ENCODE measurements at places on chromosomes 4 and X.

- peak; percentile 15 for DNase-seq
Observed at GRCh38 chrX:9578083-9578779, 113.4 kb downstream of the TBL1X start.

- DNase-seq: no peak
Observed at GRCh38 chrX:69024931-69025330, 140.3 kb downstream of the PJA1 start.

DNA sequence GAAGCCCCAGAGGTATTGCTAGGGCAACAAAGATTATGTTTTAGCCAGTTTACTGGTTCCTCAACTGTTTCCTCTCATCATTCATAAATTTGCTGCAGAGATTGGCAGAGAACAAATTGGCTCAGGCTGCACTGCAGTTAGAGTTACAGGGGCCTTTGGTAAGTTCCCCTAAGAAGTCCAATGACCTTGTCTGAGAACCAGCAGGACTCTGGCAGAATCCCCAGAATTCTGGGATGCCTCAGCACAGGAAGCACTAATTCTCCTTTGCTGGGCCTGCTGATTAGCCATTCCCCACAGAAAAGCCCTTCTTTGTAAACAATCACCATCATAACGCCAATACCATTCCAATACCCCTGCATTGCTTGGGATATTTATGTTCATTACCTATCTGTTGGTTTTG, 151.3 kb downstream of the USP46 start:
- no peak for DNase-seq

GRCh38 chrX:78838709-78839108, 91.2 kb downstream of the LPAR4 start:
- DNase-seq: no peak

GRCh38 chr4:83779103-83780052, 243.5 kb downstream of the GPAT3 start:
- DNase-seq: no peak

GRCh38 chr4:146049802-146050201, 111.2 kb upstream of the ZNF827 start:
- no peak for DNase-seq

DNA sequence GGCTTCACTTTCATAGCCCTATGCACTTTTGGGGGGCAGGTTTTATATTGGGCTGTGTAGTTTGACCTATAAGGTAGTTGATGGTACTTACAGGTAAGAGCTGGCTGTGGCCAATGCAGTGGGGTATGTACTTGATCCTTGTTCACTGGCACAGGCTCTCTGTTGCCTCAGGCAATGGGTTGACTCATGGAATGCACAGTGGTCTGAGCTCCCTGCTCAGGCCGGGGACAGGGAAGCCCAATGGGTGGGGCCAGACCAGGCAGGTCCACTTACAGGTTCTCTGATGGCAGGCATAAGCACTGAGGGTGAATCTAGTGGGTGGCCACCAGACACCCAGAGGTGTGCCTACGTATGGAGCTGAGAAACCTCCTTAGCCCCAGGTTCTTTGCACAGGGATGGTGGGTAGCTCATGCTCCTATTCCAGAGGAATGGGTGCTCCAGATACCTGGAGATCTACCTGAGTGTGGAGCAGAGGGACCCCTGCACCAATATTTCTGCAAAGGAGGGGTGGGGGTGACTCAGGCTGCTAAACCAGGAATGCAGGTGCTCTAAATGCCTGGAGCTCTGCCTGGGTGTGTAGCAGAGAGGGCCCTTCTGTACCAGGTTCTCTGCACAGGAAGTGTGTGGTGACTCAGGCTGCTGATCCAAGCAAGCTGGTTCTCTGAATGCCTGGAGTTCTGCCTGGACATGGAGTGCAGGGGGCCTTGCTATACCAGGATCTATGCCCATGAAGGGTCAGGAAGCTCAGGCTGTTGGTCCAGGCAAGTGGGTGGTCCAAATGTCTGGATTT, 52.3 kb downstream of the IL1RAPL2 start:
- DNase-seq: no peak

DNA sequence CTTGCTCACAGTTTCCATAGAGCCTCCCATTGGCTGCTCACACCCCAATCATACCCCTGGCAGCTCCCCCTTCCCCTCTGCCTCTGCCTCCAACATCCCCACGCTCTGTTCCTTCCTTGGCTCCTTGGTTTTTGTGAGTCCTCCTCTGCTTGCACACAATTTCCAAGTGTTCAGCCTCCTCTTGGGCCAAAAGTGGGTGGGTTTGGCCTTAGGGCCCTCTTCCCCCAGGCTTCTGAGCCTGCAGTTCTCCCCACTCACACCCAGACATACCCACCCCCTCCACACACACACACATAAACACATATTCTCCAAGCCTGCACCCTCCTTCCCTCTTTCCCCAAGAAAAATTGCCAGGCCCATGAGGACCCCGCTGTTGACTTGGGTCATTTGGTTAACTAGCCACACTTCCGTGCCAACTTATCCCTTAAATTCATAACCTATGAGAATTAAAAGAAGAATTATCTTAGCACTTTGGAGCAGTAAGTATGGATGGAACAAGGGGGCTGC, 4.5 kb downstream of the APLN start:
- no peak for DNase-seq
